K562 (cell line): ENCODE measurements at places on chromosomes 6 and 20. TPM values are rescaled to one million over a fixed set of nuclear protein-coding genes. Genes with fewer than 3 reads are reported as not detected.

Gene ZNF165
- 1.1 and 1.2 TPM in 2 replicates for total RNA-seq

Gene NKAIN4
- total RNA-seq: not detected in 2 replicates

DNA sequence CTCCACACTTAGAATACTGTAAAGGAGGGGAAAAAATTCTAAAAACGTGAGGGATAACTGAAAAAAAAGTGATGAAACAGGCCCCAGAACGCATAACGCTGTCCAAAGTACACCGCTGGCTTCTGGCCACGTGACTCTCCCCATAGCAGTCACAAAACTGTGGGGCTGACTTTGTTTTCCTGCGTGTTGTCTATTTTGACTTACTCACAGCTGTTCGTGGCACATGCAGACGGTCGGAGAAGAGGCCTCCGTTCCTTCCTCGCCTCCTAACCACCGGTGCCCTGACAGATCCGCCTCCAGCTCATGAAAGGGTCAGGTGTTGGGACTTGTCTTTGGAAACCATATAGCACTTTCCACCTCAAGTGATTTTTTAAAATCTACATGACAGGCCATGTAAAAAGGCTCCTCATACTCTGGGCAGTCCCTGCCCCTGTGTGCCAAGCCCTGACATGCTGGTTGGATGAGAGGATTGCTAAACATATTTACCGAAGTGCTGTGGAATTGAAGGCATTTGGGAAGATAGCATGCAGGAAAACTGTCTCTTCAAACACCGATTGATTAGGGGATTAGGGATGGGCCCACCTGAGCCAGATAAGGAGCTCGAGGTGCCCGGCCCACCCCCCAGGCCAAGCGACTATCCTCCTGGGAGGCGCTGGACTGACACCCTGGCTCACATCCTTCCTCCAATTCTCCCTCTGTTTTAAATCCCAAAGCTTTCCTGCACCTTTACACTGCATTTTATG is 54.8 kb downstream of the DACT2 start:
- no peaks in the 10 kb centered on the region for H3K36me3 ChIP-seq
- H3K27ac ChIP-seq: no peak overlapping the region
- DNase-seq: no peak
- H3K4me1 ChIP-seq: no peaks in the 10 kb centered on the region
- H3K27me3 ChIP-seq: peaks cover 47% of the 10 kb centered on the region
- no peak overlapping the region for H3K4me3 ChIP-seq

GRCh38 chr6:18391023-18391422 is 3.9 kb downstream of the RNF144B start:
- no peaks in the 10 kb centered on the region for H3K4me1 ChIP-seq
- peaks cover 19% of the 10 kb centered on the region for H3K27me3 ChIP-seq

DNA sequence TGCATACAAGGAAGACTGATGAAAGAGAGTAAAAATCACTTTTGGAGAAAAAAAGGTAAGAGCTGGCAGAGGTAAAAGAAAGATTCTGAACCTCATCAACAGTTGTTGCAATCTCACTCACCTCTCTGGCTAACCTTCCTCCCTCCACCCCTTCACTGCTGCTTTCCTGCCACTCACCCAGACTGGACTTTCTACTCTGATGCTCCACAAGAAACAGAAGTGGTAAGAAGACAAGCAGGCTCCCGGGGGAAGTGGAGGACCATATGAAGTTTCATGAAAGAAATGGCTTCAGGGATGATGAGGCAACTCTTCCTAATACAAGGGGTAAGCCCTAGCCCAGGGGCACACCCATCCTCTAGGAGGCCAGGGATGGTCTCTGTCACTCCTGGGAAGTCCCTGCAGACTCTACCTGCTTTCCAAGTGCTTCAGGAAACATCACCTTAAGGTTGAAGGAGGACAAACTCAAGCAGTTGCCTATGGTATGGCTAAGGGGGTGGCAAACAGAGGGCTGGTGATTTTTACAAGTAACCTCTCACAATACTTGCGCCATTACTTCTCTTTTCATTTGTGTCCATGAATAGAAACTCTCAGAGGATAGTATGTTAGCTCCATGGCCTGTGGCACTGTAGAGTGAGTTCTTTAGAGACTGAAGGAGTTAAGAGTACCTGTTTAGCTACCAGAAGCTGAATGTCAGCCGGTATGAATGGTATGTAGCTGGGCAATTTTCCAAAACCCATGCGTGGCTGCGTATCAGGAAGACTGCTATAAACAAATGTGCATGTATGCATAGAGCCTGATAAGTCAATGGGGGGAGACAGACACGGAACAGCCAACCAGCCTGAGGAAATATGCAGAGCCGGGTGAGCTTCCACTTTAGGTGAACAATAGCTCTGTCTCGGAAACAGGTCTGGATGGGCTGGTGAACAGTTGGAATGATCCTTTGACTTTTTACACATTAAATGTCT is 112.0 kb downstream of the BACH2 start:
- no peaks in the 10 kb centered on the region for H3K36me3 ChIP-seq
- no peaks in the 10 kb centered on the region for H3K4me1 ChIP-seq
- no peak overlapping the region for H3K27ac ChIP-seq
- no peak overlapping the region for H3K4me3 ChIP-seq

Gene BPIFB2
- total RNA-seq: 0.11 TPM in 1 of 2 replicates, not detected in the other
